IMR-90 (cell line): ENCODE measurements at places on chromosomes 4 and X. TPM values are rescaled to one million over a fixed set of nuclear protein-coding genes. Genes with fewer than 3 reads are reported as not detected.

Gene PHEX
- 0.18 and 0.28 TPM in 2 replicates for total RNA-seq

Gene MAML3
- total RNA-seq: 0.90 and 1.1 TPM in 2 replicates

Gene USP51
- 1.1 and 2.0 TPM in 2 replicates for total RNA-seq

Gene PDGFRA
- 157 and 168 TPM in 2 replicates for total RNA-seq

Gene UNC5C
- total RNA-seq: under 0.01 TPM in 1 of 2 replicates, not detected in the other

Gene RBM47
- 0.83 and 1.1 TPM in 2 replicates for total RNA-seq

Gene OPRPN
- not detected in 2 replicates for total RNA-seq

Gene F8A3
- total RNA-seq: under 0.01 and 0.18 TPM in 2 replicates

Gene SSX4
- total RNA-seq: not detected in 2 replicates

Gene PAGE2B
- not detected in 2 replicates for total RNA-seq
